Activated CD4-positive, alpha-beta T cell treated with anti-CD3 and anti-CD28 coated beads for 1 hour (primary cell): ENCODE measurements at places on chromosomes 2 and 18.

- no peak for DNase-seq
Observed at GRCh38 chr2:202193305-202193704, 45.1 kb downstream of the SUMO1 start.

DNA sequence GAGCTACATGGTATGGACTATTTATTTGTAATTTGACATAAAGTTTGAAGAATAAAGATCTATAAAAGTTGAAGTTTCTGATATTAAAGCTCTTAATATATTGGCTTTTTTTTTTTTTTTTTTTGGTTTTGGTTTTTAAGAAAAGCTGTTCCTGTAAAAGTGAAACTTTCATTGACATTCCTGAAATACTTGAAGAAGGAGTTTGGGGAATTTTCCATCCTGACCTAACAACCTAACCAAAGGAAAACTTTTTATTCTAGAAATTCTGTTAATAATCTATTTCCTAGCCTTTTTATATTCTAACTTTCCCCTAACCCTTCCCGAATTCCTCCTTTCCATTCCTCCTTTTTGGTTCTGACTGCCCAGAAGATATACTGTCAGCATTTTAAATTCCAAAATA is 83.7 kb downstream of the ACSL3 start:
- no peak for DNase-seq

DNA sequence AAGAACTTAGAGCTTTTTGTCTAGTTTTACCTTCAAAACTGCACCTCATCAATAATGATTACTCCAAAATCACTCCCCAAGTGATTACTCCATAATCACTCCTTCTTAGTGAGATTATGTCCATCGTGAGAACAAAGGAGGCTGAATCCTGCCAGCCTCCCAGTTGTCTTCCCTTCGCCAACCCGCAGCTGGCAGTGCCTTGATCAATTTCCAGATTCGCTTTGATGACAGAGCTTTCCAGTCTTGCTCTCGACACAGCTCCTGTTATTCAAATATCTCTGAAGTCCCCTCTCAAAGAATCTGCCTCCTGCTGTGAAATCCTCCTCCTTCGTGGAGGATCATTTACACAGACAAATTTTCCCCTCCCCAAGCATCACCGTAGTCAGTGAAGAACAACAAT is 237.7 kb downstream of the EIPR1 start:
- no peak for DNase-seq

GRCh38 chr2:183868707-183869106 is 729.6 kb upstream of the ZNF804A start:
- DNase-seq = no peak

- DNase-seq = no peak
Observed at GRCh38 chr2:142650601-142651000, 226.9 kb upstream of the KYNU start.

GRCh38 chr2:160254189-160254762 is 54.2 kb upstream of the ITGB6 start:
- no peak for DNase-seq

GRCh38 chr2:197828464-197829135 is 24.2 kb downstream of the PLCL1 start:
- no peak for DNase-seq

DNA sequence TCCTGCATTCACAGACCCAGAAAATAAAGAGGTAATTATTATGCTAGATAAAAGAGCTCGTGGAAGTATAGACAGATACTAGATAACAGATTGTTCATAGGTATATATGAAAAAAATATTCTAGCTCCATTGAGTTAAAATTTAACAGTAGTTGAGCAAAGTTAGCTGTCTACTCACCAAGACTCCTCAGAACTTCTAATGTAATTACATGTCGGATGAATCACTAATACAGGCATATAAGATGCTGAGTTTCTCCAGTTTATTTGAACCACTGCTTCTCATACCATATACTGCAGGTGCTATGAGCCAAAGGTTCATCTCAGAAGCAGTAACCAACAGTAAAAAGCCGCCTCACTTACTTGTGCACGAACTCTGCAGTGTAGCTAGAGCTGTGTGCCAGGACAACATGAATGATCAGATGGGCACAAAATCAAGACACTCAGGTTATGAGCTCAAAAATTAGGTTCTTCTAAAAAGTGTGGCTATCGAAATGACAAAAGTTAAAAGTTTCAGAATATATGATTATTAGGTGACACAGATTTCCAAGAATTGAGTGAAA is 373.4 kb downstream of the NCKAP5 start:
- no peak for DNase-seq

DNA sequence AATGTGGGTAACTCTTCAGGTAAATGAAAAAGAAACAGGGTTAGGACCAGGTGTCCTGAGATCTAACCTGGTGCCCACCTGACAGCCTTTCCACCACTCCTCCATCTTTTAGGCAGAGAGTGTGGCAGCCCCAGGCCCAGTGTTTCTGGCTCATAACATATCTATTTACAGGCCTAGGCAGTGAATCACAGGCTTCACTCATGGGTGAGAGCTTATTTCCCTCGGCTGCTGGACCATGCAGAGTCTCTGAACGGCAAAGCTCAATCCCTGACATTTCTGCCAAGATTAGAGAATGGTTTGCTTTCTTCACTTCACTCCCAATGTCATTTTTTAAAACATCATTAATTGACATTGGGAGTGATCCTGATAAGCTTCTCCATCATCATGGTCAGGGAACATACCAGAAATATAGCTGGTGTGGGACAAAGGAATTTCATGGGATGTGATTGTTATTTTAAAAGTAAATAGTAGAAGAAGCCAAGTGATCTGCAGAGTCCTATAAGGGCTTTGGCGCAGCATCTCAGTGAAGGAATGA is 323.9 kb downstream of the SETBP1 start:
- DNase-seq = no peak

DNA sequence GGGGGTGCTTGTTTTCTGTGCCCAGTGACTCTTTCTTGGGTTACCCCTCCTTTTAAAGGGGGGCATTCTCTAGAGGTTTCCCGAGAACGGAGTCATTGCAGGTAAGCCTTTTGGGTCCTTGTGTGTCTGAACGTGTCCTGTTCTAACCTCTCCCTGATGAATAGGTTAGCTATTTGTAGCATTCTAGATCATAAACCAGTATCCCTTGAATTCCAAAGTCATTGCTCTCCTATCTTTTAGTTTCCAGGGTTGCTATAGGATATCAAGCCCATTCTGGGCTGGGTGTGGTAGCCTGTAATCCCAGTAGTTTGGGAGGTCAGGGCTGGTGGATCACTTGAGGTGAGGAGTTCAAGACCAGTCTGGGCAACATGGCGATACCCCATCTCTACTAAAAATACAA is 65.9 kb upstream of the YWHAQ start:
- DNase-seq = no peak

DNA sequence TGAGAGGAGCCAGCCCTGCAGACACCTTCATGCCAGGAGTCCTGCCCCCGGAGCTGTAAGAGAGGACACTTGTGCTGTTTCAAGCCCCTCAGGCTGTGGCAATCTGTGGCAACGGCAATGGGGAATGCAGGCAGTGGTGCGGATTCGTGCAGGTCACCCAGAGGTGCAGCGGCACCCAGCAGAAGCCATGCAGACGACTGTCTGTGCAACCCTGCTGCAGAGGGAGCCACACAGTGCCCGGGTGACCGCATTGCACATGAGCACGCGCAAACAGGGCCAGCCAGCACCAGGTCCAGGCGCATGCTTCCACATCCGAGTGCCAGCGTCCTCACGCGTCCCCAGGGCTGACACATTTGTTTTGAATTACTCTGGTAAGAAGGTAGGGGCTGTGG is 84.8 kb upstream of the GPC1 start:
- no peak for DNase-seq

- peak; percentile 20 for DNase-seq
Observed at GRCh38 chr2:143034292-143035074, 94.7 kb upstream of the ARHGAP15 start.

DNA sequence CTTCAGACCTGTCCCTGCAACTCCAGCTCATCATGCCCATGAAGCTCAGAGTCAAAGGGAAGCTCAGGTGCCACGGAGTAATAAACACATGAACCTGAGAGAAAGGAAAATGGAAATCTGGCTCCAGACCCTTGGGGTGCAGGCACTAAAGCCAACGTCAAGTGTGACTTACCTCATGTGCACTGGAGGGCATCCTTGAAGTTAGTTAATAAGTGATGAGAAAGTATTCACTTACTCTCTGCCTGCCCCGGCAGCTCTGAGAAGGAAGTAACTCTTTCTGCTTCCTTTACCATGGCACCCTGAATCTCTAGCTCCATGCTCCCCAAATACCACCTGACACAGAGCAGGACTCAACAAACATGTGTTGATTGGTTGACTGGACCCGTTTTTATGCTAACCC is 21.4 kb upstream of the AGAP1 start:
- DNase-seq = no peak

- DNase-seq = no peak
Observed at GRCh38 chr2:25312958-25313710, 28.6 kb downstream of the DNMT3A start.

- DNase-seq = no peak
Observed at GRCh38 chr18:55206927-55207326, 247.7 kb upstream of the CCDC68 start.

- no peak for DNase-seq
Observed at GRCh38 chr2:219418155-219419011, at the start of gene DES. Gene DES (plus strand): TSS chr2:219418377. CDS start chr2:219418463, 86 bp downstream.

GRCh38 chr2:175015340-175015739 is 10.2 kb upstream of the CHN1 start:
- DNase-seq = no peak

DNA sequence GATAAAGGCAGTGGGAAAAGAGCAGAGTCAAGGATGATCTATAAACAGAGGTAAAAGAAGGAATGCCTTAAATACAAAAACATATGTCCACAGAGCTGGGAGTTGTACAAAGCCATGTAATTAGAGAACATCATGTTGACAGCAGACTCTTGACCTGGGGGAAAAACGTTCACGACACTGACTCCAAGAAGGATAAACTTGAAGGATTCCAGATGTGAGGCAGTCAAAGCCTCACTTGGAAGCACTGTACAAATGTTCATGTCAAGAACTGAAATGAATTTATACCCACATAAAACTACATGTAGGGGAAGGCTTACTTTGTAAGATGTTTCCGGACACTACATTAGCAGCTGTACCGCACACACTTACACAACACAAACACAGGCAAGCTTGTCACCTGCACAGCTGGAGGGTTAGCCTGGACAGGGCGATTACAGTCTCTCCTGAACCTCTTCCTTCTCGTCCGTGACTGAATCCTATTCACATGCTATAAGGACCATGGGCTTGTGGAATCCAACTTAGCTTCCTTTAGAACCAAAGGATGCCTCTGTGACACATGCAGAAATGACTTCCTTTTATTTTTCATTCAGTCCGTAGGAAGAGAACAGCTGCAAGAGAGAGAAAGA is 88.6 kb downstream of the SH3YL1 start:
- DNase-seq = no peak

DNA sequence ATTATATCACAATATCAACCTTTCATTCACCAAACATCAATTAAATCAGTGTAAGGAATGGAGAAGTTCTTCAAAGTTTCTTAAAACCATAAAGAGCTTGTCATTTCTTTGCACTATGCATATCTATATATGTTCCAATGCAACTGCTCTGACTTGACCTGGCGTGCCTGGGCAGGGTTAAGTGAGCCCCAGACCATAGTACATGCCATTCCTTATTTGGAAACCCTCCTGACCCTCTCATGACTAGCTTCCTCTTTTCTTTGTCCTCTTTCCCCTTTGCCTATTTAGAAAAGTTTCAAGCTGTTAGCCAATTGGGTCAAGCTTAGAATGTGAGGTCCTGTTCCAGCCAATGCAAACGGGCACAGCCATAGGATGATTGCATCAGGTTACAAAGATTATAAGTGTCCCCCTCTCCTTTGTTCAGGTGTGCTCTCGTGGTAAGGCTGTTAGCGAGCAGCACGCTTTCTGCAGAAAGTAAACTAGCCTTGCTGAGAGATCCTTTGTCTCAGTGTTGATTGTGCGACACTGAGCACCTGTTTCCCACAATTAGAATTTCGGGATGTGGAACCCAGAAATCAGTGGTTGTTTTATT is 78.2 kb upstream of the UXS1 start:
- DNase-seq = no peak

- no peak for DNase-seq
Observed at GRCh38 chr2:8604262-8604661, 77.6 kb upstream of the ID2 start.

GRCh38 chr2:12513339-12513738 is 203.4 kb upstream of the TRIB2 start:
- no peak for DNase-seq

DNA sequence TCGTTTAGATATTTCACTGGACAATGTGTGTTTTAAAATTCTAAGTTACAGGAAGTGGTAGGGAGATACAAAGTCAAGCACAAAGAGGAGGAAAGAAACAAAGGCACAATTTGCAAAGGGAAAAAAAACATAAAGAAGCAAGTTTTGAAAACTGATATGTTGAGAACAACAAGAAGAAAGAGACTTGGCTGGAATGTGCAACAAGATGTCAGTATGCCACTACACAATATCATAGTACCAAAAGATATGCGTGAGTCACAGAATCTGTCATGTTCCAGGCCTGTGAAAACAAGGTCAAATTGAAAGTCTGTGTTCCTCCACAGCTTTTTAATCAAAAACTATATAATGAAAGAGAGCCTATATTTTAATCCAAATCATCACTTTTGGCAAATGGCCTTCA is 12.0 kb downstream of the EXOC6B start:
- no peak for DNase-seq

DNA sequence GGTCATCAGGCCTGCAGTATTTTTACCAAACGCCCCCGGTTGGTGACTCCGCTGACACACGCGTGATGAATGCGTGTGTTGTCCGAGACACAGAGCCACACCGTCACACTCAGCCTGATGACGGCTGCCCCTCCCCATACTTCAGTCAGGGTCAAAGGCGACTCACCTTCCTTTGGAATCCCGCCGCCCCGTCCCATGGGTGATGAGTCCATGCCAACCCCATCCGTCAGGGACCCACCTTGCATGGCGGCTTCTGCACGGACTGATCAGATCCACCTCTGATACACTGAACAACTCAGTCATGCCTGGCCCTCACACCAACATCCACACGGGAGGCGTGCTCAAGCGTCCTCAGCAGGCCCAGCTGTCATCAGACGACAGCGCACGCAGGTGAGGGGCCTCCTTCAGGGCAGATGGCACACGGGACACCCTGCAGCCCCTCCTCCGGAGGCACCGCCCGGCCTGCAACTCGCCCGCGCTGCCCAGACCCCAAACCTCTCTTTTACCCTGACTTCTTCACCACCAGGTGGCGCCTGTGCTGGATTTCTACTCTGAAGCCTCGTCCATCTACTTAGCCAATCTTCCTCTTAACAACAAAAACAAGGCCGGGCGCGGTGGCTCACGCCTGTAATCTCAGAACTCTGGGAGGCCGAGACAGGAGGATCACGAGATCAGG is 89.2 kb downstream of the ZNF516 start:
- DNase-seq = no peak

GRCh38 chr2:236045251-236046235 is 122.6 kb downstream of the GBX2 start:
- DNase-seq = no peak
